Trophoblast cell (in vitro differentiated cells and primary cell): ENCODE measurements at places on chromosomes 6 and 20.

- DNase-seq = no peak
These were observed 35.8 kb downstream of the NEDD9 start for GRCh38 chr6:11196511-11197174.

GRCh38 chr6:157493576-157493975 is 112.6 kb downstream of the ZDHHC14 start:
- DNase-seq = no peak

GRCh38 chr6:44561060-44561623 is 173.6 kb downstream of the CDC5L start:
- no peak for DNase-seq

- no peak for DNase-seq
These were observed 90.9 kb upstream of the GCM1 start for GRCh38 chr6:53239526-53239925.

- peak; percentile 13 for DNase-seq
These were observed 806 bp downstream of the LEMD2 start for GRCh38 chr6:33787954-33788693.

DNA sequence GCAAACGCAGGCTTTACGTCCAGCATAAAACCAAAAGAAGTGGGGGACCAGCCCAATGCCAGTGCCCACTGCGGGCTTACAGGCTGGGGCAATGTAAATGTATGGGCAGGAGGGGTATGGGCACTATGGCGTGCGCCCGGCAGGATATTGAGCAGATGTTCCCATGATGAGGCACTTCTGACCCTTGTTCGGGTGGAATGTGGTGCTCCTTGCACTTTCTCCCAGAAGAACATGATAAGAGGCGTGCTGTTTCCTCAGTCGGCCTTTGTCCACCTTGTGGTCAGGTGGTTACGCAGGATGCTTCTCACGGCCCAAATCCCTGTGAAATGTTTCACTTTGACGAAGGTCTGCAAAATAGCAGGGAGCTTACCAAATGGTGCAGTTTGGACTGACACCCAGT is 4.8 kb upstream of the GPR31 start:
- no peak for DNase-seq

GRCh38 chr6:157284738-157285421 is 38.4 kb downstream of the TMEM242 start:
- no peak for DNase-seq
